B cell (primary cell): ENCODE measurements at places on chromosomes 16 and 17. TPM values are rescaled to one million over a fixed set of nuclear protein-coding genes. Genes with fewer than 3 reads are reported as not detected.
A peak's percentile ranks its signal among the peaks of the same experiment; 100 is the strongest.

Gene ZSCAN10
- polyA plus RNA-seq: 0.36 TPM in 1 of 2 replicates, not detected in the other

DNA sequence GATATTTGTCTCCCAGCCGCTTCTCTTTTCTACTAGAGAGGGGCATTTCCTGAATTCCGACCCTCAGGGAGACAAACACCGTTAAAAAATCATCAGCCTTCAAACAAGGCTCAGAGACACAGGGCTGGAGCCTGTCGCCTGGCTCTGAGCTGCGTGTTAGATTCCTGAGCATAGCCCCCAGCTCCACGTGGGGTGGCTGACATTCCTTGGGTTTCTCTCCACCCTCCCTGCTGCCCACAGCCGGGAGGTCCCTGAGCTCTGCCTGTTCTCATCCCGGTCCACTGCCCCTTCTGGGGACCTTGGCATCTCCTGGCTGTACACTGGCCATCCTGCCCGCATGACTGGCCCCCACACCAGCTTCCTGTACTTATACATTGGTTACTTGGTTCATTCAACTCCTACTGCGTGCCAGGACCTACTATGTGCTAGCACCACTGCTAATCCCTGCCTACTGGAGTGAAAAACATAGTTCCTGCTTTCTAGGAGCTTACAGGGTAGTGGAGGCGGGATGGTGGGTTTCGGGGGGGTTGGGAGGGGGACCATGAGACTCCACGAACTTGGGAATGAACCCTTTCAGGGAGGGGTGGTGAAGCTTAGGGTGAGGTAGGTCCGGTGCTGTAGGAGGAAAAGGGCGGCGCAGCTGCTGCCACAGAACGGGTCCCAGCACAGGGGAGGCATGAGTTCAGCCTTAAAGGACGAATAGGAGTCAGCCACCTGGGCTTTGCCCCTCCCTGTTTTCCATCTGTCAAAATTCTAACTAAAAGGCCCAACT, 52.1 kb upstream of the TMEM132E start:
- no peak for DNase-seq
- no peak overlapping the region for H3K4me3 ChIP-seq
- H3K4me1 ChIP-seq: no peaks in the 10 kb centered on the region
- no peak overlapping the region for H3K27ac ChIP-seq

Gene MCRIP1
- polyA plus RNA-seq: 59.2 and 84.0 TPM in 2 replicates

DNA sequence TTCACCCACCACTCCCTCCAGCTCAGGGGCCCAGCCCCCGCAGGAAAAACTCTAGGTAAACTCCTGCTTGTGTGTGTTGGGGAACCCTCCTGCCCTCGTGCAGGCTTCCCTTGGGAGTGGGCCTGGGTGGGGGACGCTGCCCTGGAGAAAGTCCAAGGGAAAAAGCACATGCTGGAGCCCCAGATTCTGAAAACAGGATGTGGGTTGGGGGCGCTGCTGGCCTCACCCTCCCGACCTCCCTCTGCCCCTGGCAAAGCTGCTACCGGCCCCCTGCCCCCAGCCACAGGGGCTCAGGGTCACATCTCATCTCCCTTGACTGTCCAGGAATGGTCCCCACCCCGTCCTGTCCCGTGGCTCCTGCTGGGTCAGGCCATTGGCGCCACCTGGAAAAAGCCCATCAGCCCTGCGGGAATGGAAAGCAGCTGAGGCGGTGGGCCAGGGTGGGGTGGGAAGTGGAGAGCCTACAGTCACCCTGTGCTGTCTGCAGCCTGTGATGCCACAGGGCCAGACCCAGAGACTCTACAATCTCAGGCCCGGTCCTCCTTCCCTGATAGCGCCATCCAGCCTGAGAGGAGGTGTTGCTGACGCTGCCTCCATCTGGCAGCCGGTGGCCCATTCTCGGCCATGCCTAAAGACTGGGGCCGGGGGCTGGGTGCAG, 2.5 kb upstream of the GJD3 start:
- H3K27me3 ChIP-seq: no peaks in the 10 kb centered on the region
- H3K4me3 ChIP-seq: no peak overlapping the region
- DNase-seq: peak; percentile 17
- H3K36me3 ChIP-seq: no peaks in the 10 kb centered on the region
- H3K27ac ChIP-seq: no peak overlapping the region

DNA sequence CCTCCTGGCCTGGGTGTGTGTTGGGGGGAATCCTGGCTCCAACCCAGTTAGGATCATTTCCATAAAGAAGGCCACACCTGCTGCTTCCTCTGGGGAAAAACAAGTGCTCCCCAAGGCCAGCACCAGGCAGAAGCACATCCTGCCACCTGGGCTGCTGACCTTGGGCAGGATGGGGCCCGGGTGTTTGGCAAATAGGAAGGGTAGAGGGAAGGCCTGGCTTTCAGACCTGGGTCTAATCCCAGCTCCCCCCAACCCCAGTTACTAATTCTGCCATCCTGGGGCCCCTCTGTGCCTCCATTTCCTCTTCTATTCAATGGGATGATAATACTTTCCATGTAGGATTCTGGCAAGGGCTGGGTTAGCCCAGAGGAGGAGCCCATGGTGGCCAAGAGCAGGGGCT, 3.0 kb upstream of the NLRC5 start:
- DNase-seq: no peak
- peaks cover 65% of the 10 kb centered on the region for H3K4me1 ChIP-seq
- H3K27ac ChIP-seq: peak overlapping the region; percentile 70
- H3K27me3 ChIP-seq: no peaks in the 10 kb centered on the region
- no peak overlapping the region for H3K4me3 ChIP-seq
- no peaks in the 10 kb centered on the region for H3K36me3 ChIP-seq

GRCh38 chr16:57384248-57385070, 12.2 kb downstream of the CX3CL1 start:
- H3K27ac ChIP-seq: peak overlapping the region; percentile 28
- H3K36me3 ChIP-seq: no peaks in the 10 kb centered on the region
- peaks cover 56% of the 10 kb centered on the region for H3K4me1 ChIP-seq
- H3K4me3 ChIP-seq: no peak overlapping the region

GRCh38 chr17:83086199-83086880, 6.9 kb downstream of the METRNL start:
- peaks cover 15% of the 10 kb centered on the region for H3K4me1 ChIP-seq
- no peaks in the 10 kb centered on the region for H3K36me3 ChIP-seq
- no peaks in the 10 kb centered on the region for H3K27me3 ChIP-seq
- no peak overlapping the region for H3K4me3 ChIP-seq

DNA sequence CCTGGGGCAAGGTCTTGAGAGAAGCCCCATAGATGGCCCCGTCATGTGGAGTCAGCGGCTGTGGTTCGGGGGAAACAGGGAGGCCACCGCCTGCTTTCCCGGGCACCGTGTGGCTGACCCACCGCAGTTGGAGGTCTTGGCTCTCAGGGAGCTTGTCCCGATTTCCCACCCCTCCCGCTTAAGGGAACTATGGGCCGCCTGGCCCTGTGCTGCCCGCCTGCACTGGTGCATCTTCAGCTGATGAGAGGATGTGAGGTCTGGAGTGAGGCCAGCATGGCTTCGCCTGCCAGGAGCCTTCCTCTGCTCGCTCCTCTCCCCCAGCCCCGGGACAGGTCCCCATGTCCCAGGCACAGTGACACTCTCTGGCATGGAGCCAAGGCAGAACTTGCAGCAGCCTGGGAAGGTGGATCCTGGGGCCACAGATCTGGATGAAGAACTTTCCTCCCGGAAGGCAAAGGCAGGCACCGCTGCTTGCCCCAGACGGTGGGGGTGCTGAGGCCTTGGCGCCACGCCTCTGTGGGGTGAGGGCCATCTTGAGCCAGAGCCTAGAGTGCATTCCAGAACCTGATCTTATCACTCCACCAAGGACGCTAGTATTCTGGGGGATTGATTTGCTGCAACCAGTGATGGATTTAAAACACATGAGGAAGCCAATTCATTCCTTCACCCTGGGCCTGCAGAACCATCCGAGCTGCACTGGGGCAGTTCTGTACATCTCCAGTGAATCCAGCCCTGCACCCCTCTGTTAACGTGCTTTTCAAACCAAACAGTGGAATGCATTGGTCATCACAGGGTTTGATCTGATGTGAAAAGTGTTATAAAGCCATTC, 178.6 kb upstream of the TNRC6C start:
- H3K4me3 ChIP-seq: no peak overlapping the region
- H3K27ac ChIP-seq: no peak overlapping the region
- H3K36me3 ChIP-seq: no peaks in the 10 kb centered on the region
- peaks cover 3% of the 10 kb centered on the region for H3K4me1 ChIP-seq
- DNase-seq: no peak

GRCh38 chr17:69853541-69854224, 221.3 kb upstream of the KCNJ16 start:
- H3K36me3 ChIP-seq: no peaks in the 10 kb centered on the region
- H3K27me3 ChIP-seq: no peaks in the 10 kb centered on the region
- no peak overlapping the region for H3K4me3 ChIP-seq
- H3K27ac ChIP-seq: no peak overlapping the region
- no peak for DNase-seq

Gene METTL23
- polyA plus RNA-seq: 59.0 and 68.1 TPM in 2 replicates

DNA sequence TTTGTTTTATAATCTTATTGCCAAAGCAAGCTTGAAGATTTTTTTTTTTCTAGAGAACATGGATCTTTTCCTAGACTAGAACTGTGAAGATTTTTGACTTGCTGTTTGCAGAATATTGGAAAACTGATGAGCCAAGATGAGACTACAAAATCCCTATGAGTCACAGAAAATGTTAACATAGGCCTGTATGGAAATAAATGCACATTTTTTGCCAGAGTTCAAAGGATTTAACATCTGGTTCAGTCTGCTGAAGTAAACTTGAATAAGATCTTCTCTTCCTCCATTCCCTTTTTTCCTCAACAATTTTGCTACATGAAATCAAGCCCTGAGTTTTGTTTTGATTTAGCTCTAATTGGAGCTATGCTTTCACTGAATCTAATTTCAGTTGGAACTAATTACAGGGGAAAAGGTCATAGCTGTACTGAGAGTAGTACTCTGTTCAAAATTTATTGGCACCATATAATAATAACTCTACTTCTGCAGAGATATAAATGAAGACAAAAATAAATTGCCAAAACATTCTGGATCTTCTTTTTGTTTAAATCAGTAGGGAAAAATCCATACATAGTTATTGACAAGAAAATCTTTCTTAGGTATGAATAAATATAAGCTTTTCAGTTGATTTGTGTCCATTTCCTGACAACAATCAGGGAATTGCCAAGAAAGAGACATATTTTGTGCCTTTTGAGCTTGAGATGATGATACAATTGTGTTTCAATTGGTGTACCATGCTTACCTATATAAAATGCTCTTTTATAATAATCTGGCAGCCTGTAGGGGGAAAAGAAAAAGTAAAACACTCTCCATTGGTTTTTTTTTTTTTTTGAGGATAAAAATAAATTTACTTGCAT, 387.5 kb upstream of the GOT2 start:
- no peak overlapping the region for H3K4me3 ChIP-seq
- H3K4me1 ChIP-seq: no peaks in the 10 kb centered on the region
- no peak for DNase-seq
- H3K27ac ChIP-seq: no peak overlapping the region

DNA sequence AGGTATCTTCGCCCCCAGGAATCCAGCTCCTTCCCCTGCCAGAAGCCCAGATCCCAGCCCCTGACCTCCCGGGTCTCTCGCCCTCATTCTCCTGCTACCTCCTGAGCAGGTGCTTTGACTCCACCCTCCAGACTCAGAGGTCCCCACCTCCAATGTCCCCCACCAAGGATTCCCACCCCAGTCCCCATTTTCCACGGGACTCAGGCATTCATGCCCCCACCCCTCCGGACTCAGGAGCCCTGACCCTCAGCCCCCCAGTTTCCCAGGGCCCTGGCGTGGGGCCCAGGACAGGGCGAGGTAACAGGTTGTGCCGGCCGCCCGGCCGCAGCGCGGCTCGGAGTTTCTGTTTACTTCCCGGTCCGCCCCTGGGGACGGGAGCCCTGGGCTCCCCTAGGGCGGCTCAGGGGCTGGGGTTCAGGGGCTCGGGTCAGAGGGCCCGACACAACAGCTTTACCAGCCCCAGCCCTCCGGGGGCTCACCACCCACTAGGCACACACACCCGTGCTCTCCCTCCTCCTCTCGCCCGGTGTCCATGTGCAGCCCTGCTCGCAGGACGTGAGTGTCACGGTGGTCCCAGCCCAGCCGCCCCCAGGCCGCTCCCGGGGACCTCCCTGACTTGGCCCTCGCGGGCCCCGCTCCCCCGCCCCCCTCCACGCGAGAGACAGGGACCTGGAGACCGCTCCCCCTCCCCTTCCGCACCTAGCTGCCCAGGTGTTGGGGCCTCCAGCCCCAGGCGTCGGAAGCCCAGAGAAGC, 595 bp downstream of the BICDL2 start:
- no peak overlapping the region for H3K27ac ChIP-seq
- H3K4me1 ChIP-seq: peaks cover 15% of the 10 kb centered on the region
- H3K27me3 ChIP-seq: peaks cover 84% of the 10 kb centered on the region
- H3K4me3 ChIP-seq: peak overlapping the region; percentile 1
